ENCODE measurements at places on chromosomes 6 and 20.
A peak's percentile ranks its signal among the peaks of the same experiment; 100 is the strongest.

DNA sequence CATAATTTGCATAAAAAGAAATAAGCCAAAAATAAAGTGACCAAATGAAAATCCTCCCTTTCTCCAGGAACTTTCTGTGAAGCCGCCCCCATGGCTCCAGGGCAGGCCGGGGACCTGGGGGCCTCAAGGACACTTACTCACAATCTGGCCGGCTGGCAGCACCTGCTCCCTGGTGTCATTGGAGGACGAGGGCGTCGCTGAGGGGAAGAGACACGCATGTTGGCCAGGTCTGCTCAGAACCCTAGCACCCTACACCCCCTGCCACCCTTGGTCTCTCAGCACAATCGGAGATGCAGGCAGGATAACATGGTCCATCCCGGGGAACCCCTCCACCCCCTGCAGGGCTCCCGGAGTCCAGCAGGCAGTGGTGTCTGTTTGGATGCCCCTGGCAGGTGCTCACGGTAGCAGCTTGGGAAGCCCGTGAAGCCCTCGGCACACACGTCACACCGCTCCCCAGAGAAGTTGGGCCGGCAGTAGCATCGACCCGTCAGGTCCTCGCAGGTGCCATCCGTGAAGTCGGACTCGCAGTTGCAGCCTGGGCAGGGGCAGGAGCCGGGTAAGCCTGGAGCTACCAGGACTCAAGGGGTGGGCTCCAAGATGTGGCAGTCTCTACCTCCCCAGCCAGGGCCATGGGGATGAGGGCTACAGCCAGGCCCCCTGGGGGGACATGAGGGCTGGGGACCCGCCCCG, 21.3 kb downstream of the LAMA5 start:
- no peak for DNase-seq

DNA sequence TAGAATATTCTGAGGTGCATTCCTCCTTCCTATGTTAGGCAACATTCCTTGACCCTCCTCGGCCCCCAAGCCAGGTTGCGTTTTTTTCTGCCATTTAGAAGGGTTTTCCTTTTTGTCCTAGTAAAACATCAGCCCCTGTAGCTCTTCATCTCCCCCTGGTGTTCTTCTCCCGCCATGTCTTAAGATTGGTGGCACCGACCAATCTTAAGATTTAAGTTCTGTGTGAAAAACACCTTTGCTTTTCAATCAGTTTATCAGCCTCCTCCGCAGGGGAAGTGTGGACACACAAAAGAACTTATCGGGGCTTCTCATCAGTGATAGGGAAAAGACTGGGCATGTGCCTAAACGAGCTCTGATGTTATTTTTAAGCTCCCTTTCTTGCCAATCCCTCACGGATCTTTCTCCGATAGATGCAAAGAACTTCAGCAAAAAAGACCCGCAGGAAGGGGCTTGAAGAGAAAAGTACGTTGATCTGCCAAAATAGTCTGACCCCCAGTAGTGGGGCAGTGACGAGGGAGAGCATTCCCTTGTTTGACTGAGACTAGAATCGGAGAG, 719 bp upstream of the EDN1 start:
- DNase-seq, result peak; percentile 84

GRCh38 chr20:7231303-7231702, 463.8 kb downstream of the BMP2 start:
- DNase-seq, result no peak

DNA sequence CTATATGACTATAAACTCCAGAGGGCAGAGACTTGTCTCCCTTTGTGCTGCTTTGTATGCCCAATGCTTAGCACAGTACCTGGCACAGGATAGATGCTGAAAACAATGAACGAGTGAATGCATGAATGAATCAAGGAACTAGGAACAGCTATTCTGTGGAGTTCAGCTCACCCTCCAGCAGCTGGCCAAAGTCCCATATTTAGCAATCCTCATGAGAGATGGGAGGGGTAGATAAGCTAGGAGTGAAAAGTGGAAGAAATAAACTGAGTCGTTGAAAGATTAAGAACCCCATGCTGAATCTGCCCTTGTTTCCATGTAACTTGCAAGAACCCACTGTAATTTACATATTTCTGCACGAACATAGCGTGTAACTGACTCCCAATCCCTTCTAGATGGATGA, 106.5 kb downstream of the MAFB start:
- peak; percentile 62 for DNase-seq

- peak; percentile 85 for DNase-seq
Observed at GRCh38 chr6:4155848-4156466, 20.6 kb upstream of the ECI2 start.

DNA sequence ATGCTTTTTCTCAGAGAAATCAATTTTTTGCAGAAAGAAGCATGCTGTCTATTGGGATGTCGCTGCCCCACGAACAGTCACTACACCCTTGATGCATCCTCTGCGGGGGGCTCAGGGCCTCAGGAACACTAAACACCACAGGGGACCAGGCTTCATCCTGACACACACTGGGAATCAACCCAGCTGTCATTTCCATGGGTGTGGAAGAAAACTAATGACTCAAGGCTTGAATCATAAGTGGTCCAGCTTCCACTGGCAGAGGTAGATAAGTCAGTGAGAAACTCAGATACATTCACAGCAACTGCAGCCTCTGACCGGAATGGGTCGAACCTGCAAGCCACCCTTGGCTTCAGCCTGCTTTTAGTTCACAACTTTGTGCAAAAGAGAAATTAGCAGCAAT, 81.3 kb upstream of the SPTLC3 start:
- no peak for DNase-seq

GRCh38 chr6:119285908-119286625, 63.5 kb downstream of the MAN1A1 start:
- DNase-seq, result no peak

GRCh38 chr20:58081846-58082245, 146.6 kb downstream of the ANKRD60 start:
- no peak for DNase-seq

- peak; percentile 71 for DNase-seq
Observed at GRCh38 chr6:110509617-110510241, 33.3 kb upstream of the SLC22A16 start.

DNA sequence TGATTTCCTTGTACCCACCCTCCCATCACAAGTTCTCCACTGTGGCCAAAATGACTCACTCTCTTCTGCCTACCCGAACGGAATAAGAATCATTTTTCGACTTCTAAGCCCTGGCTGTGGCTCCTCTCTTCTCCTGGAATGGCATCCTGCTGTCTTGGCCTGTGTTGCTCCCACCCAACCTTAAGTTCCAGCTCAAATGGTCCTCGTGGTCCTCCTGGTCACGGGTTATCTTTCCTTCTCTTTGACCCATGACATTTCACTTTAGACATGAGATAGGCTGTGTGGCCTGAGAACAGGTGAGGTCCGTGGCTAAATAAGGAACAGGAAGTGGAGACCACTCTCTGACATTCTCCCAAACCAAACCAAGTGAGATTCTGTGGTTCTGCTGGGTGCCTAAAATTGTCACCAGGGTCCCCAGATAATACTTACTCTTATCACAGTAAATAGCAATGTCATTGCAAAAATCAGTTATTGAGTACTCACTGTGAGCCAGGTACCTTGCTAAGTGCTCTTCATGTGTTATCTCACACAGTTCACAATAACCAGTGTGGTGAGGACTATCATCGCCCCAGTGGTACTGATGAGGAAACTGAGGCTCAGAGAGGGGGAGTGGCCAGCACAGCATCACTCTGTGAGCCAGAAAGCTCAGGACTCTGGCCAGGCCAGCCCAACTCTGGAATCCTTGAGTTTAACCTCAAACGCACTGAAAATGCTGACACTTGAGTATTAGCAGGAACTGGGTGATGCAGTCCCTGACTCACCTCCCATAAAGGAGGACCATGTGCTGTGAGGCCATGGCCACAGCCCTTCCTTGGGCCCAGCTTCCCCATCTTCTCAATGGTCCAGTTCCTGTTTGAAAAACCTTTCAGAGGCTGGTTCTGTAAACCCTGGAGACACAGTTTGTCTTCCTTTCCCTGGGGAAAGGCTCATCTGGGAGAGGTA, 74.8 kb upstream of the SIRPA start:
- DNase-seq, result peak; percentile 93

DNA sequence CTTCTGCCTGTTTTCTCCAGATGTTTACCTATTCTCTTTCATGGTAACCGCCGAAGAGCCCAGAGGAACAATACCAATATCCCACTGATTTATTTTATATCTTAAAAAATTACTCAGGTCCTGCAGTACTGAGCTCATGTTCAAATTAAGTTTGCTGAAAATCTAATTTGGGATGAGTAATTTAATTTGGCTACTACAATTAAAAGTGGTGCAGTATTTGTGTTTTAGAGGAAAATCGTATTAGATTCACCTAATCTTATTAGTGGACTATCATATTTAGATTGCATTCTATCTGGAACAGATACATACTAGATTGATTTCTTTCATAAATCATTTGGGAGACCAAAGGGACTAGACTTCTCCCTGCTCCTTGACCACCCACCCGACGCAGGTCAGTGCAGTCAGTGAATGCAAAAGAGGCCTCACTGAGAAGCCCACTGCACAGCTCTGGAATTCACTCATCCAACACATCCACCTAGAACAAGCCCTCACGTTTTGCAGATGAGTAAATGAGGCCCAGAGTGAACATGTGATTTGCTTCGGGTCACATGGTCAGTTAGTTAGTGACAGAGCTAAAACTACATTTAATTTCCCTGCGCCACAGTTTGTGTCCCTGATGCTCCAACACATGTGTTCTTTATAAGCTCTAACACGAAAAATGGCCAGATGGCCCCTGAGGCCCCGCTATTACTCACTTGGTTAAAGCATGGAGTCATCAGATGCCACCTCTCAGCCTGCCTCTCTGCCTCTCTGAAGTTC, 101.8 kb downstream of the TRERF1 start:
- DNase-seq, result no peak

DNA sequence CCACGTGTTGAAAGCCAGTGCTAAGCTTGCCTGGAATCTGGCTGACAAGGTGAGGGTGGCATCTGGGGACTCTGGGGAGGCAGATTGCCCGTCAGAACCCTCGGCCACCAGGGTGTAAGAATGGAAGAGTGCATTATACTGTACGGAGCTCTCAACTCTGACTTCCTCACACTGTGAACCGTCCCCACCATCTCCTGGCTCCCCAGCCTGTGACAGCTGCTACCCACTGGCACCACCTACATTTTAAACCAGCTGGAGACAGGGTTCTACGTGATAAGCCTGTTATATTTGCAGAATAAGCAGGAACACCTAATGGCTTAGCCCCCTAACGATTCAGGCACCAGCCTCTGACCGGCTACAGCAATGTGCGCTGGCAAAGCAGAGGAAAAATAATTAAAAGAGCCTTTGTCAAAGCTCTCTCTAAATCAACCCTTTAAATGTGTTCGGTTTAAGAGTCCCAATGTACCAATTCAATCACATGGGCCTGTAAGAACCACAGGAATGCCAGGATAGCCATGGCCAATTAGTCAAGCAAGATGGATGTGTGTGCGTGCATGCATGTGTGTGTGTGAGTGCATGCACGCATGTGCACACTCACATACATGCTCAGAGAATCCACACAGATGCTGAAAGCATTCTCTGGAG, 89.1 kb upstream of the TAB2 start:
- no peak for DNase-seq

GRCh38 chr6:142637624-142638351, 307.2 kb downstream of the HIVEP2 start:
- no peak for DNase-seq

- DNase-seq, result peak; percentile 74
Observed at GRCh38 chr20:44747166-44748004, 1.7 kb downstream of the KCNK15 start.

DNA sequence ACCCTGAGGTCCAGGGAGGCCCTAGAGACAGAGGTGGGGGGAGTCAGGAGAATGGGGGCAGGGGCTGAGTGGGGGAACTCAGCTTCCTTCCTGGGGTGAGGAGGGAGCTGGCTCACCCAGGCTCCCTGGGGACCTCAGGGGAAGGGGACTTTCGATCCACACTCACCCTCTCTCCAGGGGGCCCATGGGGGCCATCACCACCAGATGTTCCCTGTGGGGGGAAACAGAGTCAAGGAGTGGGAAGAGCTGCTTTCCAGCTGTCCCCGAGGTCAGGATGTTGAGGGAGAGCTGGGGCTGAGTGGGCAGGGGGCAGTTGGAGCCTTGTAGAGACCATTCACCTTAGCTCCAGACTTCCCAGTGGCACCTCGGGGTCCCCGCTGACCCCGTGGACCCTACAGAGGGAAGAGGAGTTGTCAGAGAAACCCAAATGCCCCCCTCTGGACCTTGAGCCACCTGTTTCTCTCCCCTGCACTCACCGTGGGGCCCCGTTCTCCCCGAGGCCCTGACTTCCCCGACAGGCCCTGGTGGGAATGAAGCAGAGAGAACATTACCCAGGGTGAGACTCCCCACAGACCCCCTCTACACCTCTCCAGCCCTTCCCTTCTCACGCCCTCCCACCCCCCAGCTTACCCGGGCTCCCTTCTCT, 18.6 kb downstream of the COL11A2 start:
- DNase-seq, result no peak

- no peak for DNase-seq
Observed at GRCh38 chr6:162721404-162721687, 6.2 kb downstream of the PRKN start.

- peak; percentile 70 for DNase-seq
Observed at GRCh38 chr20:48635791-48636267, 192.0 kb downstream of the PREX1 start.

DNA sequence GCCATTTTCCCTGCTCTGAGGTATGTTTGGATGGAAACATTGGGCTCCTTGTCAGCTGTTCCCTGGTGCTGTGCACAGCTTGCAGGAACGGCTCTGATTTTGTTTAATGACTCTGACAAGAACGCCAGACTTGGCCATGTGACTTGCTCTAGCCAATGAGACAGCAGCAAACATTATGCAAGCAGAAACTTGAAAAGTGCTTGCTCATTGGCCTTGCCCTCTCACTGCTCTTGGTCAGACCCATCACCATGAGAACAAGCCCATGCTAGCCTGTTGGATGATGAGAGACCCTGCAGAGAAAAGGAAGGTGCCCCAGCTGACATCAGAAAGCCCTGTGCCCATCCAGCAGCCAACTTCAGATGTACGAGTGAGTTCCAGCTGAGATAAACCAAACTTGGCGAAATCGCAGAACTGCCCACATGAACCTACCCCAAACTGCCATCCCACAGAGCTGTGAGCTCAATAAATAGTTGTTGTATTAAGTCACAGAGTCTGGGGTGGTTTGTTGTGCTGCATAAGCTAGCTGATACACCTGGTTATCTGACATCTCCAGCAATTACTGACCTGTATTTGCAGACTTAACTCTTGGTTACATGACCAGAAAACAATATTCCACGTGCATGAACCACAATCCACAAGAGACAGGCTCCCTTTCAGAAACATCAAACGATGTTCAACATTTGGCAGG, 96.9 kb downstream of the JPH2 start:
- DNase-seq, result peak; percentile 28

DNA sequence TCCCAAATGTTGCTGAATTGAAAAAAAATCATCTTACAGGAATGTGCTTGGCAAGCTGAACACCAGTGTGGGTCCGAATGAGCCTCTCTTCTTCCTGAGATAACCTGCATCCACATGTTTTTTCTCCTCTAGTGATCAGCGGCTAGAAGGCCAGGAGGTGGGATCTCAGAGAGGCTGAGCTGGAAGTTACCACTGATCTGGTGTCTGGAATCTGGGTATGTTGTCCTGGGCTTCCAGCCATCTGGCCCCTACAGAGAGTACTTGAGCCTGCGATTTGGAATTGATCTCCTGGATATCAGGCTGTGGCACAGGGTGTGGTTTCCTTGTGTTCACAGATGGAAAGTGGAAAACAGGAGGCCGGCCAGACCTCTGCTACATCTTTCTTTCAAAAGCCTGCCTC, 35.9 kb downstream of the SULF2 start:
- no peak for DNase-seq

GRCh38 chr20:24638591-24639548, 169.4 kb downstream of the SYNDIG1 start:
- no peak for DNase-seq

Data from suppressor macrophage treated with lipopolysaccharide for 4 hours (primary cell).